D341Med (cell line): ENCODE measurements at places on chromosomes 11 and 22.
A peak's percentile ranks its signal among the peaks of the same experiment; 100 is the strongest.

DNA sequence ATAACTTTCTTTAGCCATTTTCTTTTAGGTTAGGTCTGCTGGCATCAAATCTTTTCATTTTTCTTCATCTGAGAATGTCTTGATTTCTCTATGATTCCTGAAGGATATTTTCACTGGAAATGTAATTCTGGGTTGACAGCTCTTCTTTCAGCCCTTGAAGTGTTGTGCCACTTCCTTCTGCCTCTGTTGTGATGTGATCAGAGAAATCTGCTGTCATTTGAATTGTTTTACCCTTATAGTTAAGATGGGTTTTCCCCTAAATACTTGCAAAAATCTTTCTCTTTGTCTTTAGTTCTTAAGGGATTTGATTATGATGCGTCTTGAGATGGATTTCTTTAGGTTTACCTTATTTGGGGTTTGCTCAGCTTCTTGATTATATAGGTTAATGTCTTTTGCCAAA lies 23.0 kb downstream of the USP47 start:
- no peak for DNase-seq

DNA sequence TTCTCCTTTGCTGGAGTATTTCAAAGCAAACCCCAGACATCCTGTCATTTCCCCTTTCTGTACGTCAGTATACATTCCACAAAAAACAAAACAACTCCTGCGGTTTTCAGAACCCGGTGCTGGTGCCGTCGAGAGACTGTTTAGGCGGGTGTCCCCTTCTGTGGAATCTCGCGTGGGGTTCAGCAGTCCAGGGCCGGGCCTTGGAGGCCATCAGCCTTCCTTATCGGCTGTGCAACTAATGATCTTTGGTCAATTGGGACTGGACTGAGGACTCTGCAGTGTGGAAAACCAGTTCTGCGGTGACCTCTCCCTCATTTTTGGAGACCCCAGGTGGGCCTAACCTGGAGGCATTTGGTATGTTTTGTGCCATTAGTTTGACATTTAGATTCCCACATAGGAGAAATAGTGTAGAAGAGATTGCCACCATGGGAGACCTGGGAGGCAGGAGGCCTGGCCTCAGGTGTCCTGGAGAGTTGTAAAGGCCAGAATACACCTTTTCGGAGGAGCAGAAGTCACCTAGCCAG lies 84.4 kb downstream of the TBC1D22A start:
- peak; percentile 22 for DNase-seq

- no peak for DNase-seq
Observed at GRCh38 chr11:1422981-1423380, 33.2 kb downstream of the BRSK2 start.

- DNase-seq: no peak
Observed at GRCh38 chr22:45077826-45078334, 68.1 kb upstream of the PHF21B start.

DNA sequence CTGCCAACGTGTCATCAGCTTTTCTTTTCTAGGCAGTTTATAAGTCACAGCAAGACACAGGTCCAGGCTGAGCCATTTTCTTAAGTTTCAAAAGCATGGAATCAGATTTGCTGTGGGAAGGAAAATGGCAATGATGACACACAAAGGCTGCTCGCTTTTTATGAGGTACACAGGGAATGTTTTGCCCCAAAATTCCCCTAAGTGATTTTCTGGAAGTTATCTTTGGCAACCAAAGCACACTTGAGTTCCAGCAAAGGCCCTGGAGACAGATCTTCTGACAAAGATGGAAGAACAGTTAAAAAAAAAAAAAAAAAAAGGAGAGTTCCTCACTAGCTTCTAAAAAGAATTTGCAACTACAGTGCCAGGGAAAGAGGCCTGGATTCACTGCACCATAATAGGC lies 260.8 kb downstream of the LARGE1 start:
- DNase-seq: no peak

GRCh38 chr22:45867906-45868555 lies 108.9 kb downstream of the WNT7B start:
- DNase-seq: no peak

DNA sequence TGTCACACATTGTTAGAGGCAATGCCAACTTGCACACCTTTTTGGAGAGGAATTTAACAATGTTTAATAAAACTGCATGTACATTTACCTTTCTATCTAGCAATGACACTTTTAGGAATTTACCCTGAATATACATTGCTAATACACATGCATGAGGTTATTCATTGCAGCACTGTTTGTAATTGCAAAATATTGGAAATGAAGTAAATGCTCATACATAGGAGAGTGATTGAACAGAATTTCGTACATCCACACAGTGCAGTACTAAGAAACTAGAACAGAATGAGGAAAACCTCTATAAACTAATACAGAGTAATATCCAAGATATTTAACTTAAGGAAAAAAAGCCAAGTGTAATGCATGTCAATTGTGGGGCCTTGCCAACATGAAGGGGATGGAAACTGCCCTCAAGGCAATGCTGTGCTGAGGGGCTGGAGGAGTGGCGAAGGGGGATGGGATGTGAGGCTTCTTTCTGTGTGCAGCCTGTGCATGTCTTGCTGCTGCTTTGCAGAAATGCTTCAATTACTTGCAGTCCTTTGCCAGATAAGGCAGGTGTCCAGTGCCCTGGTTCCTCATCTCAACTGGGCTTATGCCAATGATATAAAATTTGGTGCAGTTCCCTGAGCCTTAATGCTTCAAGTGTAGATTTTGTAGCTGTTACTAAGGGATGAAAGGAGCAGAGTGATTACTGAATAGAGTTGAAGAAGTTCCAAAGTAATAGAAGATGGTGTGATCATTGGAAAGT lies 96.1 kb downstream of the GRIA4 start:
- no peak for DNase-seq

- no peak for DNase-seq
Observed at GRCh38 chr11:76186776-76187279, 19.5 kb downstream of the WNT11 start.

DNA sequence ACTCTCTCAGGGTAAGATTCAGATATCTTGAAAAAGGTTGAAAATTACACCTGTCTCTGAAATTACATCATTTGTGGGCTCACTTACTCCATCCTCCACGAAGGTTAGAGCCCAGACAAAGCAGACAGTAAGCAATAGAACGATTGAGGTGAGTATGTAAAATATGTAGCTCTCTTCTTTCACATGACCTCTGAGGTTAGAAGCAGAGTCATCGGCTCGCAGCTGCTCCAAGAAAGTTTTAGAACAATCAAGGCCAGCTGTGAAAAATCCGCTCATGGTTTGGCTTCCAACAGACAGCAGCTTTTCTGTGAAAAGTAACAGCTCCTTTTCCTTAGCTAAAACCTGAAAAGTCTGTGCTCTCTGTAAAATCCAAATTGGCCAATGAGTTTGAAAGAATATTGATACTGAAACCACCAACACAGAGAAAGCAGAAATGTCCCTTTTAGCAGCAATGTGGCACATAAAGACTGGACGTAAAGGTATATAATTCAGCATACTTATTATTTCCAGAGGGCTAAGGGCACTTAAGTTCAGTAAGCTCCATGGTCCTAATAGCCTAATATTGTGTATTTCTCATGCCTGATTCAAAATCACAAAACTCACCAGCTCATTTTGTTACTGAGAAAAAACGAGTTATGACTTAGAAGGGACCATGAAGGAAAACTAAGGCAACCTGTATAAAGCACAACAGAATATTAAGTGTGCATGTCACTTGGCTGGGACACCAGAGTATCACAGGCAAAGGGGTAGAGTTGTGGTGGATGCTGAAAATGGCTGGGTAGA lies 78.2 kb downstream of the FAM76B start:
- DNase-seq: no peak

DNA sequence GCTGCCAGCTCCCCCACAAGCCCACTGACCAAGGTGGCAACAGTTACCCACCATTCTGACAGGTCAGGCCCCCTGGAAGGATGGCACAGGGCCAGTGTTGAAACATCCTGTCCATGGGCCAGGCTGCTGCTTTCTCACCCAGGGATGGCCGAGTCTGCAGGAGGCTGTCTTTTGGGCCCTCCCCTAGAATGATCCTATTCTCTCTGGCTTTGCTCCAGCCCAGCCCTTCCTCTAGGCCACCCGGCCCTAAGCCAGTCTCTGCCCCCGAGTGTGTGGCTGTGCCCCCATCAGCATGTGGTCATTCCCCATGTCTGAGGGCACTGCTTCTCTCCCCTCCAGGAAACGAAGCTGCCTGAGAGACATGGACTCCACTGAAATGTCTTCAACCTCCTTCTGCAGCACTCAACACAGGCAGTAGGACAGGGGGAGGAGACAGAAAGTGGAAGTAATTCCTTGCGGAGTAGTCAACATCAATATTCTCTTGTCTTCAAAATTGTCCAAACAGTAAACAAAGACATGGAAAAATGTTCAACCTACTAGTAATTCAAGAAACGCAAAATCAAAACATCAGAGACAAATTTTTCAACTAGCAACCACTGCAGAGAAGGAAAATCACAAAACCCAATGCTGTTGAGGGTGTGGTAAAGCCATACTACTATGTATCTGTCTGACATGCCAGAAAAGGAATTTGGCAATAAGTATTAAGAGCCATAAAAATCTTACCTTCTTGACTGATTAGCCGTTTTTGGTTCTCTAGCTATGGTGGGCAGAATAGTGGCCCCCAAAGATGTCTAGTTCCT lies 5.1 kb upstream of the SCARF2 start:
- DNase-seq: peak; percentile 15

GRCh38 chr11:116035977-116036376 lies 531.8 kb upstream of the CADM1 start:
- peak; percentile 84 for DNase-seq
